ENCODE measurements at places on chromosomes 2 and 18.
A peak's percentile ranks its signal among the peaks of the same experiment; 100 is the strongest.

DNA sequence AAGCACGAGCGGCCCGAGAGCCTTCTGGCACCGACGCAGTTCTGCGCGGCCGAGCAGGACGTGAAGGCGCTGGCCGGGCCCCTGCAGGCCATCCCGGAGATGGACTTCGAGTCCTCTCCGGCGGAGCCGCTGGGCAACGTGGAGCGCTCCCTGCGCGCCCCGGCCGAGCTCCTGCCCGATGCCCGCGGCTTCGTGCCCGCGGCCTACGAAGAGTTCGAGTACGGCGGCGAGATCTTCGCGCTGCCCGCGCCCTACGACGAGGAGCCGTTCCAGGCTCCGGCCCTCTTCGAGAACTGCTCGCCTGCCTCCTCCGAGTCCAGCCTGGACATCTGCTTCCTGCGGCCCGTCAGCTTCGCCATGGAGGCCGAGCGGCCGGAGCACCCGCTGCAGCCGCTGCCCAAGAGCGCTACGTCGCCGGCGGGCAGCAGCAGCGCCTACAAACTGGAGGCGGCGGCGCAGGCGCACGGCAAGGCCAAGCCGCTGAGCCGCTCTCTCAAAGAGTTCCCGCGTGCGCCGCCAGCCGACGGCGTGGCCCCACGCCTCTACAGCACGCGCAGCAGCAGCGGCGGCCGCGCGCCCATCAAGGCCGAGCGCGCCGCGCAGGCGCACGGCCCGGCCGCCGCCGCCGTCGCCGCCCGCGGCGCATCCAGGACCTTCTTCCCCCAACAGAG is 70.4 kb downstream of the ARHGEF33 start:
- peak; percentile 43 for DNase-seq

GRCh38 chr2:40654346-40654745 is 202.5 kb upstream of the SLC8A1 start:
- no peak for DNase-seq

DNA sequence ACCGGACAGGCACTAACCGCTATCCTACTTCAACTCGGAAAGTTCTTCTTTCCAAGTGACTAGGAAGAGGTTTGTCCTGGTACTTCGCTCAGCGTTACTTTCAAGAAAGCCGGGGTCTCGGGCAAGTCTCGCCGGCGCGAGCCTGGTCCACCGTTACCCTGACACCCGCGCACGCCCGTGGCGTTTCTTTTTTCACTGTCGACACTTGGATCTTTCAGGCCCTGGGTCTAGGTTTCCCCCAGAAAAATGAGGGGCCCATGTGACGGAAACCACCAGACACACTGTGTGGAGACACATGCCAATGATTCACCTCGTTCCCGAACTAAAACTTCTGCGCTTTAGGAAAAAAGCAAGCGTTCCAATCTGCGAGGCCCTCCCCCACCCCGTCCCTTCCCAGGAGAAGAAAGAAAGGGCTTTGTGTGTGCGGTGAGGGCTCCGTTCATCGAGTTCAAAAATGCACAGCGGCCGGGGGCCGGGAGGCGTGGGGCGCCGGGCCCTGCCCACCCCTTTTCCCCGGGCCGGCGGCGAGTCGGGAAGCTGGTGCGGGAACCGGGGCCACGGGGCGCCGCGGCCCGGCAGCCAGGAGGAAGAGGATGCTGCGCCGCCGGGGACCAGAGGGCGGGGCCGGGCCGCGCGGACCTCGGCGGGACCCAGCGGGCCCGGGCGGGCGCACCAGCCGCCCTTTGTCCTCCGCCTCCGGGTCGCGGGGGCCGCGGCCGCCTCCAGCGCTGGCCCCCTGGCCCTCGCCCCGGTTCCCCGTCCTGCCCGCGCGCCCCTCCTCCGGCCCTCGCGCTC is 2.6 kb downstream of the ZNF521 start:
- DNase-seq = peak; percentile 57

- no peak for DNase-seq
Observed at GRCh38 chr2:152155209-152155608, 20.4 kb downstream of the STAM2 start.

- DNase-seq = no peak
Observed at GRCh38 chr18:32848826-32849225, 76.0 kb upstream of the KLHL14 start.

- no peak for DNase-seq
Observed at GRCh38 chr2:223860809-223861738, 23.7 kb upstream of the AP1S3 start.

DNA sequence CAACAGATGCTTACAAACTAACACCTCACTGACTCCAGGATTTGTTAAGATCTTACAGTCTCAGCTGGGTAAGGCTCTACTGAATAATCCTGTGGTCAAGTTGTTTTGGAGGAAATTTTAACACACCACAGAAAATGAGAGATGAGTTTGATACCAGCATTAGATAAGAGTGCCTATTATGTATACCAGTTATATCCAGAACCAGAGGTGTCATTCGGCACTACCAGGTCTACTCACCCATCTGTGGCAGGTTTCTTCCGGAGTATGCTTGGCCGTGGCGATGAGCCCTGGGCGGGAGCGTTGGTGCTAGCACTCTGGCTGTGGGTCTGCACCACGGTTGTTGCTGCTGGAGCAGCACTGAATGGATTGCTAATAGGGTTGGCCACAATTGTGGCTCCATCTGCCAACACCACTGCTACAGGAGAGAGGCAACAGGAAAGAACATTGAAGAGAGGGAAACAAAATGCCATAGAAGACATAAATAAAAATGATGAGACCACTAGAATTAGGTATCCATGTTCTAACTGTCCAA is 41.2 kb downstream of the SAP130 start:
- DNase-seq = peak; percentile 41

- DNase-seq = no peak
Observed at GRCh38 chr2:234334151-234334550, 162.7 kb downstream of the ARL4C start.

DNA sequence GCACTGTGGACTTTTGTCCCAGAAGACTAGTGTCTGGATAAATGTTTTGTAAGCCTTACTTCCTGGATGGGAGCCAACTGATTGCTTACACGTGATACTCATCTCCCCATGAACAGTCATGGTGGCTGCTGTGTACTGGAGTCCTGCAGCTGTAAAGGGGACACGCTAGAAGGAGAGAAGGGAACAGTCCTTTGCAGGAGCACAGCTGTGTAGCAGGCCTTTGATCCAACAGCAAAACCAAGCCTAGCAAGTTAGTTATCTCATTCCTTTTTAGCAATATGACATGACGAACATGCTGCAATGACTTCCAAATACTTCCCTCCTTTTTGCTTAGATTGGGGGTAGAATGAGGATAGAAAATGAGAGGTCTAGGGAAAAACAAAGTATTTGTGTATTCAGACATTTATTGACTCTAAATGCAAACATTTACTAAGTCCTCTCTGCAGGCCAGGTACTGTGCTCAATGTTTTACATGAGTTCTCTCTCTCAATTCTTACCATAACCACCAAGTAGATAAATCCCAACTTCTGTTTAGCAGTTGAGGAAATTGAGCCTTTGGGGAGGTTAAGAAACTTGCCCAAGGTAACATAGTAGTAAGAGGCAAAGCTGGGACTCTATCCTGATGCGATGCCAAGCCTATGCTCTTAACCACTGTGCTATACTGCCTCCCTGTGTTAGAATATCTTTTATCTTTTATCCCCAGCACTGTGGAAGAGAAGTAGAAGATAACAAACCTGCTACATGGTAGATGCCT is 55.4 kb upstream of the CD28 start:
- DNase-seq = peak; percentile 78

DNA sequence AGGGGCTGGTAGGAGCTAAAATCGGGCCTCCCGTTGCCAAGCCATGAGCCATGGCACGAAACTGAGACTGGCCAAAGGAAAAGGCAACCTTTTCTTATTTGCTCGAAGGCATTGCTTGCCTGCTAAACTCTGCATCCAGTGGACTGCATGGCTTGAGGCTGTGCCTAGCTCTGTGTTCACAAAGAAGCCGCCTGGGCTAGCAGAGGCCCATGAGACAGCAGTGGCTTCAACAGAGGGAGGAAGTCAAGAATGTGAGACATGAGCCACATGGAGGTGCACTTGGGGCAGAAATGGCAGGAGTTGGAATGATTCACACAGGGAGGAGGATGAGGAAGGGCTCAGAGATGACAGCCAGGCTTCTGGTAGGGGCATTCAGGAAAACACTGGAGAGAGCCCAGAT is 33.5 kb downstream of the TPRKB start:
- DNase-seq = no peak

DNA sequence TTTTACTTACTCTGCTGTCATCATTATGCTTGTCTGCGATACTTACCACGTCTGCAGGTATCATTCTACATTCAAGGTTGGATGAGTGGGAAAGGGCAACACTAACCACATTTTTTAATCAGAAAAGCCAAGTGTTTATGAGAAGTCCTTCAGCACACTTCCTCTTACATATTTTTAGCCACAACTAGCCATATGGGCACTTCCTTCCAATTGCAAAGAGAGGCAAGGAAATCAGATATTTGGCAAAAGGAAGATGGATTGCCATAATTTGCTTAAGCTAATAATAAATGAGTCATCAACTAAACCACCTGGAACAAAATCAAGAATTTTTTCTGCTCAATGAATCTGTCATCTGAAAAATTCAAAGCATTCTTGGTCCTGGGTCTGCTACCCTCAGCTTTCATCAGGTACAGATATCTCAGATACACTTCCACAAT is 16.7 kb upstream of the MRO start:
- peak; percentile 27 for DNase-seq

GRCh38 chr2:10520154-10520553 is 72.0 kb upstream of the ODC1 start:
- DNase-seq = no peak

DNA sequence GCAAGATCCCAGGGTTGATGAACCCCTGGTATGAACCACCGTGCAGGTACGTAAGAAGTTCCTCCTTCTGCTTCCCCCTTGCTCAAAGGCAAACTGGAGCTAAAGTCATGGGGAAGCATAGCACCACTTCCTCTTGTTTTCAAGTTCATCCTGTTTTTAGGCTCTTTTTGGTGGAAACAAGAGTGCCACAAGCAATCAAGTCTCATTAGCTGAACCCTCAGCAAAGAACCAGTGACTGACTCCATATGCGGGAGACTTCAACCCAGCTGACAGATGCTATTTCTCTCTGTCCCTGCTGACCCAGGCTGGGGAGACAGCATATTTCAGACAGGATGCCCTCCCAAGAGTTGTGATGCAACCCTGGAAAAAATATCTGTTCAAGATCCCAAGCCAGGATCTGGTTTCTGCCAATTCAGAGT is 47.7 kb downstream of the BCL2 start:
- no peak for DNase-seq

DNA sequence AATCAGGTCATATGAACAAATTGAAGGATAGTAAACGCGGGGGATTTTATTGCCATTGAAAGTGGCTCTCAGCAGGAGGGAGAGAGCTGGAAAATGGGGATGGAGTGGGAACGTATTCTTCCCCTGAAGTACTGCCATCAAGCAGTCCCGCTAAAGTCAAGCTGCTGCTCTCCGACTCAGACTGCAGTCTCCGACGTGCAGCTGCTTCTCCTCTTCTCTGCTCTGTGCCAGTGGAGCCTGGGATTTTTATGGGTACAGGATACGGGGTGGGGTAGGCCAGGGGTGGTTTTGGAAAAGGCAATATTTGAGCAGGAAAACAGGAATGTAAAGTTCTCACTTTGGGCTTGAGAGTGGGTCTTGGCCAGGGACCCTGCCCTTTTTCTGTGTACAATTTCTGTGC is 33.0 kb downstream of the KCTD18 start:
- no peak for DNase-seq

- DNase-seq = no peak
Observed at GRCh38 chr2:94769733-94770132, 101.5 kb upstream of the TEKT4 start.

- DNase-seq = no peak
Observed at GRCh38 chr2:65370387-65371073, 61.9 kb downstream of the SPRED2 start.

- peak; percentile 5 for DNase-seq
Observed at GRCh38 chr18:59697236-59697932, at the start of gene CCBE1. Gene CCBE1, minus strand, starts transcription at chr18:59697423.

GRCh38 chr2:18599509-18600254 is 10.3 kb upstream of the NT5C1B start:
- DNase-seq = no peak

DNA sequence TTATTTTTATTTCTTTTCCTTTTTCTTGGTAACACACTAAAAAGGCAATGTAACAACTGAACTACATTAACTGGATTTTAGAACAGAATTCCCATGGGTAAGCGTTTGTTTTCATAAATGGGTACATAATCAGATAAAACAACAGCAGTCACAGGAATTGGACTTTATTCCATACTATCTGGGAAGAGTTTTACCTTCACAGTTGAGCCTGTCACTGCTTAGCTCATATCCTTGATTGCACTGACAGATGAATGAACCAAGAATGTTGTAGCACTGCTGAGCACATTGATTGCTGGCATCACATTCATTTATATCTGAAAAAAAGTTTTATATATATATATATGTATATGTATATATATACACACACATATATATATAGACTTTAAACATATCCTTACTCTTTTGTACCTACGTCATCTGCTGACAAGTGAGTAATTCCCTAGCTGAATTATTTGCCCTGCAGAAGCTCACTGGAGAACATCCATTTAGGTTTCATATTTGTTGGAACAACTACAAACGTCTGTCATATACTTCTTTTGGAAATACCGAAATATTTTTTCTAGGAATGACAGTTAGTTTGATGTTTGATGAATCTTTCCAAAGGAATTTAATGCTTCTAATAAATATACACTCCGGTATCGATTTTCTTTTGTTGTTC is 47.0 kb downstream of the EFEMP1 start:
- DNase-seq = no peak

DNA sequence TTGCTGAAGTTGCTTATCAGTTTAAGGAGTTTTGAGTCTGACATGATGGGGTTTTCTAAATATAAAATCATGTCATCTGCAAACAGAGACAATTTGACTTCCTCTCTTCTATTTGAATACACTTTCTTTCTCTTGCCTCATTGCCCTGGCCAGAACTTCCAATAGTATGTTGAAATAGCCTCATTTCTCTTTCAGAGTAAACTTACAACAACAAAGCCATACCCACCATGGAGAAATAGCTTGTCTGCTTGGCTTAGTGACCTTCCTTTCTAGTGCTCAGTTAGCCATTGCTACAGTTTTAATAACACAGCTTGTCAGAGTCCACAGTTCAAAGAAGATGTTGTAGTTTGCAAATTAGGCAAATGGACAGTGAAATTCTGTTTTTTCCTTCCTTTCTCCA is 228.0 kb downstream of the ETAA1 start:
- DNase-seq = no peak

DNA sequence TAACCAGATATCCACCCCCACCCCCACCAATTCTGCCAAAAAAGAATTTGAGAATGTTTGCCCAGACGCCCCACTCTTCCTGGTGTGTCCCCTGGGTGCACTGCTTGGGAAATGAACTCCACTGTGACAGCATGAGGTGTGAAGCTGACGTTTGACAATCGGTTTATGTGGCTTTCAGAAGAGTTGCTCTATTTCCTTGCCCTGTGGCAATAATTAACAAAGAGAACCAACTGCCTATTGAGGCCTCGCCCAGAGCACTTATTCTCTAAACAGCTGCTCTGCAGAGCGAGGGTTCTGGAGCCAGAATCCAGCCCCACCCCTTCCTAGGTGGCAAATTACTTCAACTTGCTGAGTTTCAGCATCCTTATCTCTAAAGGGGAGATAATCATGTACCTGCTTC is 115.8 kb upstream of the SIX3 start:
- no peak for DNase-seq

- peak; percentile 40 for DNase-seq
Observed at GRCh38 chr2:238784671-238785527, 63.0 kb upstream of the TWIST2 start.

Measured in globus pallidus (tissue), 1 donor.